ENCODE measurements at places on chromosomes 6 and 20. TPM values are rescaled to one million over a fixed set of nuclear protein-coding genes. Genes with fewer than 3 reads are reported as not detected.

Gene LPA
- total RNA-seq = not detected

Gene SNTA1
- total RNA-seq = 2.2 TPM

Gene MROH8
- total RNA-seq = 5.2 TPM

Gene SLC13A3
- not detected for total RNA-seq

Gene KIAA0408
- total RNA-seq = 6.6 TPM

Gene DPPA5
- total RNA-seq = not detected

Gene GNRH2
- 5.5 TPM for total RNA-seq

Gene TTK
- total RNA-seq = 37.9 TPM

Gene TGM3
- not detected for total RNA-seq

Gene FKBP1C
- 2.5 TPM for total RNA-seq

Gene RAET1G
- total RNA-seq = not detected

Gene RAET1L
- total RNA-seq = not detected

DNA sequence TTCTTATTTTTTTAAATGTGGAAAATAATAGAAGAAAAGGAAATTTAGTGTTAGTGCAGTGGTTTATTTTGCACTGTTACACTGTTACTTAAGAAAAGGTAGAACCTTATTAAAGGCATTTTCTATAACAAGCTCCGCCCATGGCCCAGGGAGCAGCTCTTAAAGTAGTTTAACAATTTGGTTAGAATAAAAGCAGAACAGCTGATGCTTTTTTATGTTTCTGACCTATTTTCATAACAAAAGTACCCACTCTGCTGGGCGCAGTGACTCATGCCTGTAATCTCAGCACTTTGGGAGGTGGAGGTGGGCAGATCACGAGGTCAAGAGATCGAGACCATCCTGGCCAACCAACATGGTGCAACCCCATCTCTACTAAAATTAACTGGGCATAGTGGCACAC lies 32.6 kb downstream of the DSTN start:
- no peak overlapping the region for H3K4me3 ChIP-seq
- peaks cover 6% of the 10 kb centered on the region for H3K4me1 ChIP-seq
- no peak overlapping the region for H3K27ac ChIP-seq
- no peaks in the 10 kb centered on the region for H3K27me3 ChIP-seq

GRCh38 chr6:157213426-157213825 lies 109.9 kb downstream of the TMEM242 start:
- DNase-seq = no peak
- H3K27me3 ChIP-seq = no peaks in the 10 kb centered on the region
- no peak overlapping the region for H3K27ac ChIP-seq

GRCh38 chr6:128204616-128205015 lies 303.8 kb upstream of the THEMIS start:
- H3K36me3 ChIP-seq = peaks cover 4% of the 10 kb centered on the region
- no peaks in the 10 kb centered on the region for H3K27me3 ChIP-seq
- H3K27ac ChIP-seq = no peak overlapping the region
- no peaks in the 10 kb centered on the region for H3K4me1 ChIP-seq

GRCh38 chr20:22775256-22775655 lies 190.9 kb upstream of the FOXA2 start:
- H3K4me3 ChIP-seq = no peak overlapping the region
- H3K27me3 ChIP-seq = no peaks in the 10 kb centered on the region
- H3K27ac ChIP-seq = no peak overlapping the region
- no peak for DNase-seq
- no peaks in the 10 kb centered on the region for H3K36me3 ChIP-seq

DNA sequence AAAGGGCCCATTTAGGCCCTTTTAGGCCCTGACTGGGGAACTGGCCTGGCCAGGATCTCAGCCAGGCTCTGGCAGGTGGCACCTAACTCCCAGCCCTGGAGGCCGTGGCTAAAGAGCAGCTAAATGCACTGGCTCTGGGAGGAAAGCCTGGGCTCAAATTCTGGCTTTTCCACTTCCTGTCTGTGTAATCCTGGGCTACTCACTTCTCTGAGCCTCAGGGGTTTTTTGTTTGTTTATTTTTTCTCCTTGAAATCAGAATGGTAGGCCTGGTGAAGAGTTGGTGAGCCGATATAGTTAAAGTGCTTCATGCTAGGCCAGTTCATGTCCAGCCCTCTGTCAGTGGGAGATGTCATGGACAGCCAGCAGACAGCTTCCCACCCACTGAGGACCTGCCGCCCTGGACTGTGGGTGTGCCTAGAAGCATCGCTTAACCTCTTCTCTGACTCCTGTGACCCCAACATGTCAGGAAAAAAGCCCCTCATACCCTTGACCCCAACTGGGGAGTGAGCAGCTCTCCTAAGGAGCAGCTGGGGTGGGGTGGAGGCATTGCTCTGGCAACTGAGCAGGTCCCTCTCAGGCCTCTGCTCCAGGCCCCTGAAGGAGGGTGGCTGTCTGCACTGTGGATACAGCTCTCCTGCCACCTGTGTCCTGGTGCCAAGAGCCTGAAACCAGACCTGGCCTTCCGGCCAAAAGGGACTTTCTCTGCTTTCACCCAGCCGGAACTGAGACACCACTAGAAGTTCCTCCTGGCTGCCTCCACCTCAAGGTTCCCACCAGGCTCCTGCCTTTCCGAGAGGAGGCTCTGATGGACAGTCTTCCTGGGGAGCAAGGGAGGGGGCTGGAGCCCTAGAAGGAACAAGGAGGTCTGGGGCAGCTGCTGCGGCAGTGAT lies 57.2 kb upstream of the MYL9 start:
- no peak overlapping the region for H3K27ac ChIP-seq
- no peaks in the 10 kb centered on the region for H3K27me3 ChIP-seq
- no peaks in the 10 kb centered on the region for H3K36me3 ChIP-seq

- peaks cover 30% of the 10 kb centered on the region for H3K27me3 ChIP-seq
- DNase-seq = no peak
- no peaks in the 10 kb centered on the region for H3K36me3 ChIP-seq
- H3K4me1 ChIP-seq = no peaks in the 10 kb centered on the region
- H3K27ac ChIP-seq = no peak overlapping the region
- no peak overlapping the region for H3K4me3 ChIP-seq
These were observed 106.1 kb downstream of the RIN2 start for GRCh38 chr20:19864130-19864529.

GRCh38 chr20:41222703-41223102 lies 85.4 kb downstream of the PLCG1 start:
- H3K36me3 ChIP-seq = no peaks in the 10 kb centered on the region
- no peak overlapping the region for H3K4me3 ChIP-seq
- no peaks in the 10 kb centered on the region for H3K27me3 ChIP-seq
- H3K27ac ChIP-seq = no peak overlapping the region
- DNase-seq = no peak
- peaks cover 5% of the 10 kb centered on the region for H3K4me1 ChIP-seq

DNA sequence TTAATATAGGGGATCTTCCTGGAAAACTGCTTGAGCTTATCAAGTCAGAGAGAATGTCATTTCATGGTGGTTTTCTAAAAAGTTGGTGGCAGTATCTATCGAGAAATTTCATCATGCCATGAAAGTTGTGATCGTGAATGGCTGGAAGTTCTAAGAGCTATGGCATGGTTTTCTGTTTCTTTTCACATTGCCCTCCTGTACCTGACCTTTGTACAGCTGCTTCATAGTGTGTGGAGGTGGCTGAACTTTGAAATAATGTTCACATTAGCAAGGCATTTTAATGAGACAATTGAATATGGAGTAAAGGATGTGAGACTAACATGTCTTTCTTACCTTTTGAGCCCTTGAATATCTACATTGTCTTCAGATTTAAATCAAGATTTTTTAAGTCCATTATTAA lies 278.2 kb upstream of the ID4 start:
- no peaks in the 10 kb centered on the region for H3K36me3 ChIP-seq
- no peak overlapping the region for H3K27ac ChIP-seq
- H3K4me1 ChIP-seq = no peaks in the 10 kb centered on the region
- no peak overlapping the region for H3K4me3 ChIP-seq

- H3K4me1 ChIP-seq = peaks cover 14% of the 10 kb centered on the region
- H3K36me3 ChIP-seq = no peaks in the 10 kb centered on the region
- H3K4me3 ChIP-seq = no peak overlapping the region
- no peak overlapping the region for H3K27ac ChIP-seq
- no peak for DNase-seq
These were observed 36.6 kb upstream of the ADTRP start for GRCh38 chr6:11815231-11815630.

GRCh38 chr6:69816569-69816968 lies 19.8 kb upstream of the LMBRD1 start:
- H3K36me3 ChIP-seq = no peaks in the 10 kb centered on the region
- no peak for DNase-seq
- H3K27me3 ChIP-seq = no peaks in the 10 kb centered on the region
- H3K4me1 ChIP-seq = peaks cover 51% of the 10 kb centered on the region
- H3K4me3 ChIP-seq = peak overlapping the region; percentile 90

DNA sequence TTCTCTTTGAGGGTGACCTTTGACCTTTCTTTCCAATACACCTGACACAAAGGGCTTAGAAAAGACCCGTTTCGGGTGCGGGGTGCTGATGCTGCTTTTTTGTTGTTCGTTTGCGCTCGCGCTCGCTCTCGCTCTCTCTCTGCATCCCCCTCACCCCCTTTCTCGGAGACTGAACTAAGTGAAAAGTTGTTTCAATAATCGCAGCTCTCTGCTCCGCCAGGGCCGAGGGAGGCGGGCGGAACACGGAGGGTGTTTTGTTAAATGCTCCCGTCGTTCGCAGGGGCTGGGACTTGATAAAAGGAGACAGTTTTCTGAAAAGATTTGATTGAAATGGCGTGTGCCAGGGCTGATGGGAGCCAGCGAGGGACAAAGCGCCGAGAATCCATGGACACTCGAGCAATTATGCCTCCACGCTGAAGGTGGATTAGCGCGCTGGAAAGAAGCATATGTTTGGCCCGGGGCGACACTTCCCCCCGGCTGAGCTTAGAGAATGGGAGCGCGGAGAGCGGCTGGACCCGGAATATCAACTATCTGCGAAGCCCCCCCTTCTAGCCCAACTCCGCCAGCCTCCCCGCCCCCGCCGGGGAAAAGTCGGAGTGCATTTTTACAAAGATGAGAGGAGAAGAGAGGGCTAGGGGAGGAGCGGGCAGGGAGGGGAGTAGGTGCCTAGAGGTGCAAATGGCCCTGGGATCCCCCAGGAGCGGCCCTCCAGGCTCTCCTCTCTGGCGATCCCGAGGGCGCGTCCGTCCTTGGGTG lies 25.0 kb downstream of the TFAP2A start:
- H3K4me1 ChIP-seq = peaks cover 6% of the 10 kb centered on the region
- H3K27me3 ChIP-seq = peaks cover 100% of the 10 kb centered on the region
- H3K27ac ChIP-seq = peak overlapping the region; percentile 88
- no peak for DNase-seq

GRCh38 chr6:160156842-160157241 lies 35.2 kb downstream of the SLC22A1 start:
- no peaks in the 10 kb centered on the region for H3K27me3 ChIP-seq
- no peak overlapping the region for H3K27ac ChIP-seq
- H3K36me3 ChIP-seq = peaks cover 2% of the 10 kb centered on the region
- peaks cover 3% of the 10 kb centered on the region for H3K4me1 ChIP-seq

GRCh38 chr6:37244430-37245310 lies 12.9 kb upstream of the TBC1D22B start:
- peaks cover 36% of the 10 kb centered on the region for H3K4me1 ChIP-seq
- H3K27ac ChIP-seq = no peak overlapping the region
- H3K4me3 ChIP-seq = no peak overlapping the region
- H3K27me3 ChIP-seq = no peaks in the 10 kb centered on the region

DNA sequence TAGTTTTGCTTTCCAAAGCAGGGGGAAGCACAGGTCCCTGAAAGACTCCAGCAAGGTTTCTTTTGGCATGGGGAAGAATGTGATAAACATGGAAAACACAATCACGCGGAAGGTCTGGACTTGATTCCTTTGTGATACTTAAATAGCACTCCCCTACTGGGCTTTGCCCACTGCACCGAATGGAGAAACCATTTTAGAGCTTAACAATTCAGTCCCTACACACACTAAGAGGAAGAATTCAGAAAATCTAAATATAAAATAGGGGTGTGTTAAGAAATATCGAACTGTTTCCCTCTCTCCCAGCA lies 71.4 kb upstream of the NHSL1 start:
- no peaks in the 10 kb centered on the region for H3K36me3 ChIP-seq
- H3K27me3 ChIP-seq = peaks cover 23% of the 10 kb centered on the region
- DNase-seq = no peak
- no peak overlapping the region for H3K27ac ChIP-seq
- H3K4me3 ChIP-seq = no peak overlapping the region

DNA sequence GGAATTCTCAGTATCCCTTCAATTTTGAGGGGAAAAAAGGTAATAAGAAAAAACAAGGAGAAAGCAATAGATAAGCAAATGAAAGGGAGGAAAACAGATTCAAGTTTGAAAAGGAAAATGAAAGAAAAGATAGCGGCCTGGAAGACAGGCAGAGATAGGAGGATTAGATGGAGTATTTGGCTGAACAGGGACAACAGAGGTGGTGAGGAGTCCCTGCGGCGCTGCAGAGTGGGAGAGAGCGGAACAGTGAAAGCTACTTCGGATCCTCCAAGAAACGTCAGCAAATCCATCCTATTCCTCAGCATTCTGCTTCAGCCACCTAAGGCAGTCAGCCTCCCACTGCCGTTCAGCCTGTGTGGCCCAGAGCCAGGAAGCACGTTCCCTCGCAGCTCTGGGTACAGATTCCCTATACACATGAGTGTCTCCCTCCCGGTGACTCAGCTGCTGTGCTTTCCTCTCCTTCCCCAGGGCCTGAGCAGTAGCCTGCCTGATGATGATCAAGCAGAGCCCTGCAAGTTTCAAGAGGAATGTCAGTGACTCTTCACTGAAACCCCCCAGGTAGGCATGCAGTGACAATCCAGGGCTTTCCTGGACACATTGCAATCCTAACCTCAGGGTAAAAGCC lies 43.4 kb upstream of the CDYL start:
- DNase-seq = no peak
- no peak overlapping the region for H3K4me3 ChIP-seq
- peaks cover 7% of the 10 kb centered on the region for H3K4me1 ChIP-seq
- H3K36me3 ChIP-seq = no peaks in the 10 kb centered on the region
- no peak overlapping the region for H3K27ac ChIP-seq
- peaks cover 23% of the 10 kb centered on the region for H3K27me3 ChIP-seq

GRCh38 chr20:38085026-38085425 lies 51.5 kb downstream of the RPRD1B start:
- peak overlapping the region; percentile 18 for H3K27ac ChIP-seq
- DNase-seq = no peak
- H3K36me3 ChIP-seq = peaks cover 30% of the 10 kb centered on the region
- H3K4me3 ChIP-seq = no peak overlapping the region
- peaks cover under 1% of the 10 kb centered on the region for H3K4me1 ChIP-seq

GRCh38 chr6:143159001-143159400 lies 98.3 kb downstream of the AIG1 start:
- no peak overlapping the region for H3K4me3 ChIP-seq
- no peak for DNase-seq
- H3K4me1 ChIP-seq = no peaks in the 10 kb centered on the region
- H3K36me3 ChIP-seq = no peaks in the 10 kb centered on the region

All from activated T-cell treated with anti-CD3 and anti-CD28 coated beads, Interleukin-2, amount 50 U/mL, for 72 hours (primary cell).